ENCODE measurements at places on chromosomes 7 and 10.

- no peak for DNase-seq
Measured at GRCh38 chr10:26169466-26169865, 47.1 kb upstream of the GAD2 start.

GRCh38 chr7:150447966-150448788, 2.3 kb upstream of the GIMAP8 start:
- no peak for DNase-seq

GRCh38 chr10:68235111-68235510, 3.2 kb upstream of the ATOH7 start:
- no peak for DNase-seq

DNA sequence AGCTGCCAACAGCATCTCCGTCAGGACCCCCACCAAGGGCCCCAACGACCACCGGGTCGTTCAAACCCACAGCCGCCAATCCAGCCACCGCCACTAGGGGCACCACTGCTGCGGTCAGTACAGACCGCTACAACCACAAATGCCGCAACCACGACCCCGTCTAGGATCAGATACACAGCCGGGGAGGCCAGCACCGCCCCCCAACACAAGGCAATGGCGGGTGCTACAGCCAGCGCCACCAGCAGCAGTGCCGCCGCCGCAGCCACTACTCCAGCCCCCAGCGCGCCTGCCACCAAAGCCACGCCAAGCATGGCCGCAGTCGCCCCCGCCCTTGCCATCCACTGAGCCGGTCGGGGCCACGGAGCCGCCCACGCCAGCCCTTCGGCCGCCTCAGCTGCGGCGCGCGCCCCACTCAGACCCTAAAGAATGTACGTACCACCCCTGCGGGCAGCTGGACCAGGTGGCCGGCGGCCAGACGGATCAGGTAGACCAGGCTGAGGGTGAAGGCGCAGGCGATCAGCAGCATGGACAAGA, 473 bp downstream of the CYP51A1 start:
- DNase-seq, result peak; percentile 39

DNA sequence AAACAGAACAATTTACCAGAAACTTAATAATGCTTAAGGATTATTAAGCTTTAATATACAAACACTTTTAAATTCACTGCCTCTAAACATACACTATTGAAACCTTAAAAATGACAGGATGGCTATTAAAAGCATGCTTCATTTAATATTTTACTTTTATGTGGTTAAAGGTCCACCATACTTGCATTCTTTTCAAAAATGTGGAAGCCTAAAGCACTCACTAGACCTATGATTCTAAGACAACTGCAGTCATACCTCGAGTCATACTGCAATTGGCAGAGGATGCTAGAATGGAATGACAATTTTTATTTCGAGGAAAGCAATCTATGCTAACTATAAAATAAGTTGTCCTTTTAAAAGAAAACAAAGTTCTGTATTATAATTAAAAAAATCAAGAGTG, 85.3 kb downstream of the PIP4K2A start:
- no peak for DNase-seq

- DNase-seq, result no peak
Measured at GRCh38 chr10:125343118-125343925, 183.0 kb upstream of the CTBP2 start.

- no peak for DNase-seq
Measured at GRCh38 chr7:69593511-69593910, 4.8 kb upstream of the AUTS2 start.

DNA sequence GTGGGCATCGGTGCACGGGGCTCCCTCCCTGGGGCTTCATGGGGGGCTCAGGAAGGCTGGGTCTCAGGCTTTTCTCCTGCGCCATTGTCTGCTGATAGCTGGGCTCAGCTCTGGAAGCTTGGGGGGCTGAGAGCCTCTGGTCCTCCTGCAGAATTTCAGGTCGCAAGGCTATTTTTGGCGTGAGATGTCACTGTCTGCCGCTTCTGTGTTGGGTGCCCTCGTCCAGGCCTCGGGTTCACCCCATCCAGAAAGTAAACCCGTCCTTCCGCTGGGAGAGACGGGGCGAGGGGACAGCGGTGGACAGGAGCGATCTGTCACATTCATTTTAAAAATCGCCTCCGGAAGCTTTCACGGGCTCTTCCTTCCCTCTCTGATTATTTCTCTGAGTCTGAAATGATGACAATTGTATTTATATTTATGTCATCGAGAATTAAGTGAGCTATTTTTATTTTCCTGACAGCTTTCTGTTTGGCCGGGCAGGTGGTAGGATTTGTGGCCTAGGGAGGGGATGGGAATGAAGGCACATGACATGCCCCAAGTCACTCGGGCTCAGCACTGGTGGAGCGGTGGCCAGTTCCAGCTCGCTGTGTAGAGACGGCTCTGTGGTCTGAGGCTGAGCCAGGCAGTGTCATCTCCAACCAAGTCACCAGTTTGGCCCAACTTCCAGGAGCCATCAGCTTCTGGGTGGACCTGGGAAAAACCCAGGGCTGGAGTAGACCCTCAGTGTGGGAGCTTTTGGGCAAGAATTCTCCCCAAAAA, 40.7 kb upstream of the AP5Z1 start:
- DNase-seq, result no peak

DNA sequence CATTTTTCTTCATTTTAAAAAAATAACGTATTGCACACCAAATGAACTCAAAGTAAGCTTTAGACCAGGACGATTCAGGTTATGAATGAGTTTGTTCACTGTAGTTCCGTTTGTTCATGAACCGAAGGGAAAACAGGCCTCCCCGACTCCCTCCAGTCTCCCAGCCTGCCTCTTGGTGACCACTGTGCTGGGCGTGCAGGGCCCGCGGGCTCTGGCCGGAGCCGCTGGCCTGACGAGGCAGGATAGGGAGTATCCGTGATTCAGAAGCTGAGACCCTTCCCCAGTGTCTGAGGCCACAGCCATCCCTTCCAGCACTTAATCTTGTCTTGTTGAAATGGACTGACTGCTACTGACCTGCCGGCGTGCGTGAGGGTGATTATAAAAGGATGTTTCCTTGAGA, 30.8 kb upstream of the SH2B2 start:
- DNase-seq, result no peak

- DNase-seq, result no peak
Measured at GRCh38 chr10:74643596-74643975, 182.8 kb upstream of the KAT6B start.

GRCh38 chr10:74677951-74678350, 148.4 kb upstream of the KAT6B start:
- DNase-seq, result no peak

GRCh38 chr10:44834131-44834530, 77.0 kb upstream of the TMEM72 start:
- no peak for DNase-seq

- no peak for DNase-seq
Measured at GRCh38 chr10:66049335-66049734, 876.5 kb upstream of the LRRTM3 start.

GRCh38 chr7:46566097-46566774, 645.2 kb upstream of the IGFBP3 start:
- DNase-seq, result no peak

DNA sequence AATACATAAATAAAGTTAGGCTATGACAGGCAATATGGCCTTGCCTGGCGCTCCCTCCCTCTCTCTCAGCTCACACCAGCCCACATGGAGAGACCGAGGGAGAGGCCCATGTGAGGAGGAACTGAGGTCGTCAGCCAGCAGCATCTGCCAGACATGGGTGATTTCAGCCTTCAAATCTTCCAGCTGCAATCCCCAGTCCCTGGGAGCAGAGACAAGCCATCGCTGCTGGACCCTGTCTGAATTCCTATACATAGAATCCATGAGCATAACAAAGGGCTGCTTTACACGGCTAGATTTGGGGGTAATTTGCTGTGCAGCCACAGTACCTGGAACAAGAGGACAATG, 35.6 kb downstream of the ANKRD16 start:
- DNase-seq, result no peak
